ENCODE measurements at places on chromosomes 3 and 15.
A peak's percentile ranks its signal among the peaks of the same experiment; 100 is the strongest.

DNA sequence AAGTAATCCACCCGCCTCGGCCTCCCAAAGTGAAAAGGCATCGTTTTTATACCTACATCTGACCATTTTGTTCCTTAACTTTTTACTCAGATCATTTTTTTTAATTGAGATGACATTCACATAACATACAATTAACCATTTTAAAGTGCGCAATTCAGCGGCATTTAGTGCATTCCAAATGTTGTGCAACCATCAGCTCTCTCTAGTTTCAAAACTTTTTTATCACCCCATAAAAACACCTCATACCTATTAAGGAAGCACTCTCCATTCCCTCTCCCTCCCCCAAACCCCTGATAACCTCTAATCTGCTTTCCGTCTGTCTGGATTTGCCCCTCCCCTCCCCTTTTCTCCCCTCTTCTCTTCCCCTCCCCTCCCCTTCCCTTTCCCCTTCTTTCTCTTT lies 310.1 kb downstream of the UACA start:
- DNase-seq = no peak

DNA sequence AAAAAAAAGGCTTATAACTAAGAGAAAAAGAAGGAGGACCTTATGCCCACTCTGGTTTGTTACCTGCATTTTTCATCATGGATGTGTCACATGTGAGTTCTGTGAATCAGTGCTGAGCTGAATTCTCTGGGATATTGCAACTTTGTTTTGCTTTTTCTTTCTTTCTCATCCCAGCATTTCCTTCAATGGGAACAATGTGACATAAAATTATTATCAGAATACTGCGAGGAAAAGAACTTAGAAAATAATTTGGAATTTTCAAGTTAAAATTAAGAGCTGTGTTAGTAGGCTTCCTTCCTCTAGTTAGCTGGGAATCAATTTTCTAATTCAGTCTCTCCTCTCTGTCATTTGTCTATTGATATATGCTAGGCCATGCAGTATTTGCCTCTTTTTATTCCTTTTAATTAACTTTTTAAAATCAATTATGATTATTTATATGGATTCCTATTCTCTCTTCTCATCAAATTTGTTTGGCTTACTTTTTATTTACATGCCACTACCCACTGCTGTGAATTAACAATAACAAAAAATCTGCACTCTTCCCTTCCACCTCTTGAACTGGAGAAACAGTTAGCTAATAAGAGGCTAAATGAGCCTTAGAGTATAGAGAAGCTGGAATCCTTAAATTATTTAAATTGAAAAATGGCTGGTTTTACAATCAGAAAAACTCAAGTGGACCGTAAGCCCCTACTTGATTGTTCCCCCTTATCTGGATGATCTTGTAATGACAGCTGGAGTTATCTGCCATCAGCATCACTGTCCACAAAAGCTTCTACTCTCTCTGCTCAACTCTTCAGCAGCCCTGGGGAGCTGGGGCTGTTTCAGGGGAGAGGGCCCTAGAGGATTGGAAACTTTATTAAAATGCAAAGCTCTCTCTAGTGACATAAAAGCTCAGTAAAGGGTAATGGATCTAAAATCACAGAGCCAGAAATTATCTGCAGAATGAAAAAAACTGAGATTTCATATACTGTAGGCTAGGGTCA lies 95.3 kb upstream of the SOX2 start:
- DNase-seq = no peak

GRCh38 chr3:183619624-183620251 lies 15.7 kb upstream of the KLHL24 start:
- no peak for DNase-seq

DNA sequence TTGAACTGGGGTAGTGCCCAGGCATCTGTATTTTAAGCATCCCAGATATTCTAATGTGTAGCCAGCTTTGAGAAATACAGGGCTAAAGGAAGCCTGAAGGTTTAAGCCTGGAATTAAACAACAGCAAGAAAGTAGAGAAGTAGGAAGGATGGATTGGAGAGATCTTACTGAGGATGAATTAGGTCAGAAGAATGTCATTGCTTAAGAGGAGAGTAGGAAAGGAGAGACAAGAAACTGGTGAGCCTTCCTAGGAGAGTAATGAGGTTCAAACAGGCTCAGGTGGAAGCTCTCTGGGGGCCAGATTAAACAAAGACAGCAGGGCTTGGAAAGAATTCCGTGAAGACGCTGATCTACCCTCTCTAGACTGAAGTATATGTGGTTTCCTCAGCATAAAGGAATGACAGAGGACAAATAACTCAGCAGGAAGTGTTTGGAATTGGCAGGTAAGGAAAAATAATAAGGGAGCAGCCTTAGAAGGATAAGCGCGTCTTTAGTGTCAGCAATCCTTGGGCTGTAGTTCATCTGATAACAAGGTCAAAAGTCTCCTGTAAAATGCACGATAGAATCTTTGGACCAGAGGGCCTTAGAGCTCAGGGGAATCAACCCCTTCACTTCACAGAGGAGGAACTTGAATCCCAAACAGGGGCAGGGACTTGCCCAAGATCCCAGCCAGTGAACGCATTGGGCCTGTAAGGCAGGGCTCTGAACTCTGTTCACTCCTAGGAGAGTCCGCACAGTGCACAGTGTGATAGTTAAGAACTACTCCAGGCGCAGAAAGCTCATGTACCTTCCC lies 90.9 kb downstream of the TP63 start:
- DNase-seq = no peak

- DNase-seq = no peak
These were observed 10.6 kb downstream of the ALAS1 start for GRCh38 chr3:52208556-52208955.

GRCh38 chr3:55332176-55332575 lies 154.9 kb downstream of the WNT5A start:
- DNase-seq = no peak

DNA sequence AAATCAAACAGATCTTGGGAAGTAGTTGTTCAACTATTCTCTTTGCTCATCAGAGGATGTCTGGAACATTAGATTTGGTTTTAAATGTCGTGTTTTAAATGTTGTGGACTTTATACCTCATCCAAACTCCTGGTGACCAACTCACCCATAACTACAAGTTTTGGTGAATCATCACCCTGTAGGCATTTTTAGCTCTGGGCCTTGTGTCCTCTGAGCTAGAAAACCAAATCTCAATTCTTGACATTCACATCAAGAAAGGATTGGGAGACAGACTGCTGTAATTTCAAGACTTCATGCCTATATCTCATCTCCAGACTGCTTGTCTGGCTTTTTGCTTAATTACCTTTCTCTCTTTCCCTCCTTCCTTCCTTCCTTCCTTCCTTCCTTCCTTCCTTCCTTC lies 228.5 kb upstream of the ROBO2 start:
- no peak for DNase-seq

DNA sequence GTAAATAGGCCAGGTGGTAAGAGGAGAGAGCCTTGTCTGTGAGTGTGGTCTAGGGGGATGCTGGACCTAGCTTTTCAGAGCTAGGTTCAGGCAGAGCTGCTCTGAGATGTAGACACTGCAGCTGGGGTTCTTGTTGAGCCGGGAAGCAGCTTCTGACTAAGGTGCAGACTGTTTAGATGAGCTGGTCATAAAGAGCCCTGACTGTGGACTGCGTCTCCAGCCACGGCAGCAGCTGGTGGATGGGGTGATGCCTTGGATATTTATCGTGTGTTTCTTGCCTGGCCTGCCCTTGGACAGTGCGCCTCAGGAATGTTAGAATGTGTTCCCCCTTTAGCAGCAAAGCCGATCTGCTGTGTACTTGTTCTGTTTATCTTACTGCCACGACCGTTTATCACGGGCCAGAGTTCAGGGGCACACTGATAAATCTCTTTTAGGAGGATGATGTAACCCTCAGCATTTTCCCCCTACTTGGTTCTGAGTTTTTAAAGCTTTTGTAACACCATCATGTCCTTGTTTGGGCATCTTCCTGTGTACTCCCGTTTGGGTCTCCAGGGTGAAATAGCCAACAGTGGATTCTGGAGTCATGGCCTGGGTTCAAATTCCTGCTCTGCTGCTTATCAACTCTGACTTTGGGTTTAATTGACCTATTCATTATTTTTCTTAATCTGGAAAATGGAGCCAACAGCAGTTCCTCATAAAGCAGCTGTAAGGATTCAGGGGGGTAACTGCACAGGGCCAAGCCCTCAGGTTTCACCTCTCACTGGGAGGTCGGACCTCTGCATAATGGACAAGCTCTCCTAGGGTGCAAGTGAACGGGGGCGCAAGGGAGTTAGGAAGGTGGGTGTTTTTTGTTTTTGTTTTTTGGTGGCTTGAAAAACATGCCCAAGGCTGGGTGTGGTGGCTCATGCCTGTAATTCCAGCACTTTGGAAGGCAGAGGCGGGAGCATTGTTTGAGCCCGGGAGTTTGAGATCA lies 51.4 kb downstream of the FLNB start:
- no peak for DNase-seq

DNA sequence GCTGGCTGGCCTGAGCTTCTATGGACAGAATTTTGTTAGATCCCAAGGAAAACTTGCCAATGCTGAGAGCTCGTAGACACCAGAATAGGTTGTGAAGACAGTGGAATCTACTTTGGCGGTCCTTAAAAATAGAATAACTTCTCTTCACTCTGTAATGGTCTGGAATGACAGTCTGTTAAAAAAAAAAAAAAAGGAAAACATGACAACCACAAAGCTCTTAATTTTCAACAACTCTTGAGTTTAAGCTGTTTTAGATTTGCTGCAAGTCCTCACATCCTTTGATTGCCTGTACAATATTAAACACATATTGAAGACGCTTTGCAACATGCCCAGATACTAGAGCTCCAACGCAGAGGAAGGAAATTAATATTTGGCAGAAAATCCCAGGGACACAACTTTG lies 122.8 kb upstream of the GALNT15 start:
- DNase-seq = no peak

DNA sequence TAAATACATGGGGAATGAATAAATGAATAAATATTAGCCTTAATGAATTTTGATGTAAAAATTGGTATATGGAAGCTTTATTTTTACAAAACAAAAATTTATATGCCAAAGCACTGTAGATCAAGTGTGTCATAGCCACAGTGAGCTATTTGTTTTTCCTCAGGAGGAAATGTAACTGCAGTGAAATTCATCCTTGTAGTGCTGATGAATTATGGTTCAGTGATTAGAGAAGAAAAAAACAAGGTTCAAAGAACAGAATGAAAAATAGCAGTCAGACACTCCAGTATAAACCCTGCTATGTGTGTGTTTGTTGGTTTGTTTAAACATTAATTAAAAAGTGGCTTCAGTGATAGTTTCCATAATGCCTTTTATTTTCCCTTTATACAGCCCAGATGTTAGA lies 228.0 kb upstream of the GPR149 start:
- no peak for DNase-seq

- DNase-seq = peak; percentile 6
These were observed 151.6 kb downstream of the BBX start for GRCh38 chr3:107674371-107674770.

- no peak for DNase-seq
These were observed 512.1 kb downstream of the SHQ1 start for GRCh38 chr3:72336114-72336651.

- no peak for DNase-seq
These were observed 810 bp downstream of the PTPRG start for GRCh38 chr3:61562042-61562720.

DNA sequence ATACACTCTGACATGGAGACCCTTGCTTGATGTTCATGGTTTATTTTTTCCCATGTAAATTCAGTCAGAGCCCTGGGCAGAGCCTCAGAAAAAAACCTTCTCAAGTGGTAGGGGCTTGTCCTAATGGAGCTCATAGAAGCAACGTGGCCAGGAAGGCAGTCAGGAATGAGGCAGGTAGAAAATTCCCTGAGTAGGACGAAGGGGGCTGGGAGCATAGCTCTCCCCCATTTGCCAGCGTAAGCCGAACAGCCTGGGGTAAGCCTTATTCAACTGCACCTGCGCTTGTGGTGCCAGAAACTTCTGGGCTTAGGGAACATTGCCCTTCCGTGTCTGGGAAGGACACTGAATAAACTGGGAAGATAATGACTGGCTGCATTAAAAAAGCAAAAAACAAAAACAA lies 238.5 kb upstream of the ROPN1 start:
- no peak for DNase-seq

GRCh38 chr15:77014132-77015081 lies 19.5 kb downstream of the PSTPIP1 start:
- DNase-seq = no peak

DNA sequence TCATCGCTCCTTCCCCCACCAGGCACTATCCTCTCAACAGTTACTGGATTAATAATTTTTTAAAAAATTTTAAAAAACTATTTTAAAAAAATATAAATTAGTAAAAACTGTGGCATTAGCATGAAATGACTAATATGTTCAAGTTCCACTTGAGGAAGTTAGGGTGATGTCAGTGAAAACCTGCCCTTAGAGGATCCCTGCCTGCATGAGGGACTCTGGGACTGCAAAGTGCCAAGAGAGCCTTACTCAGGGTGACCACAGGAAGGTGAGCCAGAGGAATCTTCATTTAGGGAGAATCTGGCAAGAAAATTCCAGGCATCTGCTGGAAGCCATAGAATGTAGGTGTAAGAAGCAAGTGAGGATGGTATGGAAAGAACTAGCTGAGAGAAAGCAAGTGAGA lies 157.7 kb upstream of the BCL6 start:
- DNase-seq = no peak

DNA sequence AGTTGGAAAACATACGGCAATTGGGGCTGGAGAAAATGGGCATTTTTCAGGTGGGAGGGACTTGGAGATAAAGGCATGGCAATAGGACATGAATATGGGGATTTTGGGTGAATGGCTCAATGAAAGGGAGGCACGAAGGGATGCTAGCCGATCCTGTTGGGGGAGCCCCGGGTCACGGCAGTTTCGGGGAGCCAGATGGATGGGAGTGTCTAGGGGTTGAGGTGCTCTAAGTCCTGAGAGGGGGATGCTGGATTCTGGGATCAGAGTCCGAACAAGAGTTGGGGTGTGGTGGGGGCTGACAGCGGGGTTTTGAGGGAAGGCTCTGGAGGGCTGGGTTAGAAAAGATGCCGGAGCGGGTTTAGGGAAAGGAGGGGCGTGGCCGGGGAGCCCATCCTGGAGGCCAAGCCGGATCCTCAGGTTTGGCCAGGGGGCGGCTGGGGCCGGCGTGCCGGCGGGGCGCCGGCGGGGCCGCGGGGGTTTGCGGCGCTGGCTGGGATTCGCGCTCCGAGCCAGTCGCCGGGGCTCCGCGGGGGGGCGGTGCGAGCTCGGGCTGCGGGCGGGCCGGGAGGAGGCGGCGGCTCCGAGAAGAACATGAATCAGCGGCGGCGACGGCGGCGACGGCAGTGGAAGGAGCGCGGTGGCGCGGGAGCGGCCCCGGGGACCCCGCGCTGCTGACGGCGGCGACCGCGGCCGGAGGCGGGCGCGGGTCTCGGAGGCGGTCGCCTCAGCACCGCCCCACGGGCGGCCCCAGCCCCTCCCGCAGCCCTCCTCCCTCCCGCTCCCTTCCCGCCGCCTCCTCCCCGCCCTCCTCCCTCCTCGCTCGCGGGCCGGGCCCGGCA lies at the start of gene TYRO3:
Gene TYRO3 (plus strand): TSS at position 813 of the 839 bp plus-strand sequence. CDS start 46 bp downstream, outside the sequence.
- peak; percentile 81 for DNase-seq

DNA sequence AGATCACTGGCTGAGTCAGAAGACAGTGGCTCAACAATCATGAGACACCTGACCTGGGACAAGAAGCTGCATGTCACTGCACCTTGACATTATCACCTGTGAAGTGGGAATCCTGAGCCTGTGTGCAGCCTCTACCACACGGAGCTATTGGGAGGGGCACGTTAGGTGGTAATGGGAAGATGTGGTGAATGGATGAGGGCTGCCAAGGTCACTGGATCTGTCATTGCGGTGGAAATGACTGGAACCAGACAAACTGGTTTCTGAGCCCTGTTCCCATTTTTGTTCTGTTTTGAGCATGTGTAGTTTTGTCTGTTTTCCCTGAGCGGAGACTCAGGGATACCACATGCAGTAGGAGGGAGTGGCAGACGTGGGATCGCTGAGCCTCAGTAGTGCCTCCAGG lies 235.5 kb downstream of the OPA1 start:
- no peak for DNase-seq

All from amygdala (tissue), 56 donors.